ENCODE measurements at places on chromosomes 5 and 9.

DNA sequence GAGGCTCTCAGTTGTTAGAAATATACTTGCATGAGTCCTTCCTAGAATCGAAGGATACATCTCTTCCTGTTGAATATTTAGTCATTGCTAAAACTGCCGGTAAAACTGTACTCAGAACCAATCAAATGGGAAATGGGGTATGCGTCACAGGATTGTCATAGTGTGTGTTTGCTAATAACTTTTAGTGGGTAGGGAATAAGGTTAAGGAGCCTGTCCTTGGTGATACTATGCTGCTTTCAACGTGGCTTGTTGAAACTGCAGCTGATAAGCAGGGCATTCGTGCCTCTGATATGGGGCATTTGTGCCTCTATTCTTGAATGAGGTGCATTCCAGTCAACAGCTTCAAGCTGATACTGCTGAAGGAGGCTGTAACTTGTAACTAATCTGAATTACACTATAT is 26.6 kb downstream of the HABP4 start:
- DNase-seq: no peak

GRCh38 chr5:28710360-28710759 is 1672.0 kb upstream of the CDH9 start:
- DNase-seq: no peak

GRCh38 chr9:20280330-20280729 is 342.0 kb downstream of the MLLT3 start:
- no peak for DNase-seq

DNA sequence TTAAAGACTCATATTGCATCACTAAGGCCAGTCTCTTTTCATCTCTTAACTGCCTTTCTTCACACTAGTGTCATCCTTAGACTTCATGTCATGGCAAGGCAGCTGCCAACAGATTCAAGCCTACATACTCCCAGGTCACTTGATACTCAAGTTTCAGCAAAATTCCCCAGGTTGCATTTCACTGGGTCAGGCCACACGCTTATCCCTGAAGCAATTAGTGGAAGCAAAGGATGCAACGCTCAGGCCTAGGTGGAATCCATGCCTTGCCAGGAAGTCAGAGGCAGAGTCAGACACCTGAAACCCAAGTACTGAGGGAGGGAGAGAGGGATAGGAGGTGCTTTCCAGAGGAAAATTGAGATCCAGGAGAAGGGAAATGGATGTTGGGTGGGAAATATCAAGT is 28.9 kb downstream of the YIPF5 start:
- DNase-seq: no peak

DNA sequence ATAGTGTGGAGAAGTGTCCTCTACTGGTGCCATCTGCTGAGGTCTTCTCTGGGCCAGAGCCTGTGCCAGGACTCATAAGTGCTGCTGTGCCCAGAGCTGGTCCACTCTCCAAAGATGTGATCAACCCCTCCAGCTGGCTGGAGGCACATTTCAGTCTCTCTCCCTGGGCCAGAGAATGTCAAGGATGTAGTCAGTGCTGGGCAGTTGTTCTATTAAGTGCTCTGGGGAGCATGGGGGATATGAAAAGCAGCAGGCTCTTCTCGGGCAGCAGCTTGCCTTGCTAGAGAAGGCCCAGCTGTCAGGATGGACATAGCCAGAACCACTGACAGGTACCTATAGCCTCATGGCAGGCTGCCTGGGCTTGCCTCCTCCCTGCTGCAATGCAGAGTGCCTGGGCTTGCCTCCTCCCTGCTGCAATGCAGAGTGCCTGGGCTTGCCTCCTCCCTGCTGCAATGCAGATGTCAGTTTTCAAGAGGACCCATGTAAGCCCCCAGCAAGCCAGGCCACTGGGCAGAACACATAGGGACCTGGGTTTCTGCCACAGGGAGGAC is 157.2 kb upstream of the PANK3 start:
- no peak for DNase-seq

DNA sequence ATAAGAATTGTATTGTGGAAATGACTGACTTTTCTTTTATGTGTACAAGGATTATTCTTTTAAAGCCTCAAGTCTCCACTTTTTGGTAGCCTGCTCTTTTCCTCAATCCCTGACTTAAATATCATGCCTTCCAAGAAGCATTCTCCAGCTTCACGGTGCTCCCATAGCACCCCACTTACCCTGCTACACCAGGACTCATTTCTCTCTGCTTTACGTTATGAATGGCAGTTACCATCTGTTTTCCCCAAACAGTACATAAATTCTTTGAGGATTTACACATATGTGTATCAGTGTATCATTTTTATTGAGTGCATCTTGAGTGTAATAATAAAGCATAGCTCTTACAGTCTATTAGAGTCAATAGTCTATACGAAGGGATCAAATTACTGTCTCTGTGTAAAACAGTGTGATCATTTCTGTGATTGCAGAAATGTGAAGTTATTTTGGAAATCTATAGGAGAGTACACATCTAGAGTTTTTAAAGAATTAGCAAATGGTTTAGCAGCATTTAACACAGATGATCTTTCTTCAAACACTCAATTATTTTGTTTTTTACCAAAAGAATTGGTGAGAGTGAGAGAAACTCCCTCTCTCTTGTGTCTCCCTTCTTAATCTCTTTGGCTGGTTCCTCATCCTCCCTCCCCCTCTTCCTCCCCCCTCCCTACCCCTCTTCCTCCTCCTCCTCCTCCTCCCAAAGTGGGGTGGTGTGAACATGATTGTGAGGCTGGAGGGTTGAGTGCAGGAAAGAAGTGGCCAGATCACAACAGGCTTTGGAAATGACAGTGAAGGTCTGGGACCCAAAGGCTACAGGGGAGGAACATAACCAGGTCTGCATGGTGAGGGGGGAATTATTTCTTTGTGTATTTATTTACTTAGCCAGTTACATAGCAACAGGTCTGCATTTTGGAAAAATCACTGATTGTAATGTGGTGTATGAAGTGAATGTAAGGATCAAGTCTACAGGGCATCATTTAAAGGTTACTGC is 27.6 kb upstream of the ECM2 start:
- DNase-seq: no peak

DNA sequence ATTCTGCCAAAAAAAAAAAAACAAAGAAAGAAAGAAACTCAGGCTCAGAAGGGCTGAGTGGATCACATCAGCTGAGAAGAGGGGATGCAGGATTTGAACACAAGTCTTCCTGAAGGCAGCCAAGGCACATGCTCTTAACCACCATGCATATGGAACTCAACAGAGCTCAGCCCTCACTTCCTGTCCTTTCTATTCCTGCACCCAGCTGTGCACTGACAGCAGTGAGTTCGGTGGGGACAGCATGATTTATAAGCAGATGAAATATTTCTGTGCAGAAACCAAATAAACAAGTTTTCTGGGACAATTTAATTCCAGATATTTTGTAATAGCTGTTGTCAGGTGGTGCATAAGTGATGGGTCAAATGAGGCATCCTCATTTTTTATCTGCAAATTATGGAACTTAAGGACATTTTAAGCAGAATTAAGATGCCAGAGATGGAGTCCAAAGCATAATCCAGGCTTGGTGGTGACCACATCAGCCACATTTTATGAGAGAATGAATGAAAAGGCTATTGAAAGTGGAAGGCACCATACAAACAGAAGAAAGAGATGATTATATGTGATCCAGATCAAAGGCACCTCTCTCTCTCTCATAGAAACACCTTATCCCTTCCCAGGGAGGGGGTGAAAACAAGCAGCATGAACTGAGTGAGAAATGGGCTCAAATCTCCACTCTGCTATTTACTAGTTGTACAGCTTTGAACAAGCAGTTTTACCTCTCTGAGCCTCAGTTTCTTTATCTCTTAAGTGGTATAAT is 303.6 kb upstream of the MSX2 start:
- DNase-seq: no peak

GRCh38 chr9:93076792-93077128 is 18.3 kb downstream of the SUSD3 start:
- DNase-seq: no peak

GRCh38 chr9:134243778-134244467 is 79.6 kb upstream of the RNU6ATAC start:
- peak; percentile 60 for DNase-seq

DNA sequence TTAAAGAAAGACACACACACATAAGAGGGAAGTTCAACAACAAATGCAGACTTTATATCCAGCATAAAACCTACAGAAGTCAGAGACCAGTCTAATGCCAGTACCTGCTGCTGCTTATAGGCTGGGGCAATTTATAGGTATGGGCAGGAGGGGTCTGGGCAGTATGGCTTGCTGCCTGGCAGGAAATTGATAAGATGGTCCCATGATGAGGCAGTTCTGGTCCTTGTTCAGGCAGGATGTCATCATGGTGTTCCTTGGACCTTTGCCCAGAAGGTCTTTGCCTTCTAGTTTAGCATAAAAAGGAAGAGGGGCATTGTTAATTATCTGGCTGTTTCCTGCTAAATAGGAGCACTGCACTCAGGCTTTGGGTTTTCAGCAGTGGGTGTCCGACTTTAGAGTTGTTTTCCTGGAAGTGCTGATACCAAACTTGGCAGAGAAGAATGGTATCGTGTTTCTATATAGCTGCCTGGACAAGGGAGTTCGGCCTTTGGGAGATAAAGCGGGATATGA is 10.4 kb upstream of the PDCD1LG2 start:
- no peak for DNase-seq

DNA sequence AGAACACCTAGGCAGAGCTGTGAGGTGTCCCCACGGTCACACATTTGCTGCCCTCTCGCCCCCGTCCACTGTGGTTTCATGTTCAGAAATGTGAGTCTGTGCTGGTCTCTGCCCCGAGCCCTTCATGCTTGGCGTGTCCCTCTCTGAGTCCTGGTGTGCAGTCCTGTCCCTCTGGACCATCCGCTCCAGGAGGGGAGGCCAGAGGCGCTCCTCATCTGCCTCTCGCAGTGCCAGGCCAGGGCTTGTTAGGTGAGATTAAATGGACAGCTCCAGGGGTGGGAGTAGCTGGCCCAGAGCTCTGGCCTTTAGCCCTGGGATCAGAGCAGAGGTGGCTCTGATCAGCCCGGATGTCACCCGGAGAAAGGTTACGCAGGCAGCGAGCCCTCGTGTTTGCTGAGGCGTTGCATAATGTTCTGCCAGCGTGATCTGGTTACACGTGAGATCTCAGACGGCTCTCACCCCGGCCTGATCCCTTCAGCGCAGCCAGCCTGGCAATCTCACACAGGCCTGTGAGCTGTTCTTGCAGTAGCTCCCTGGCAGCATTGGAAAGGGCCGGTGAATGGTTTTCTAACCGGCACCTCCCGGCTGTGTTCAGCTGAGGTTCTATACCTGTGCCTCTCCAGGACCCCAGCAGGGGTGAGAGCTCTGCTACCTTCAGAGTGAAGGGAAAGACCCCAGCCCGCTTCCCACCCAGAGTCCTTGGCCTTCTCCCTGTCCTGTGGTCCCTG is 24.5 kb downstream of the PTGES2 start:
- no peak for DNase-seq

DNA sequence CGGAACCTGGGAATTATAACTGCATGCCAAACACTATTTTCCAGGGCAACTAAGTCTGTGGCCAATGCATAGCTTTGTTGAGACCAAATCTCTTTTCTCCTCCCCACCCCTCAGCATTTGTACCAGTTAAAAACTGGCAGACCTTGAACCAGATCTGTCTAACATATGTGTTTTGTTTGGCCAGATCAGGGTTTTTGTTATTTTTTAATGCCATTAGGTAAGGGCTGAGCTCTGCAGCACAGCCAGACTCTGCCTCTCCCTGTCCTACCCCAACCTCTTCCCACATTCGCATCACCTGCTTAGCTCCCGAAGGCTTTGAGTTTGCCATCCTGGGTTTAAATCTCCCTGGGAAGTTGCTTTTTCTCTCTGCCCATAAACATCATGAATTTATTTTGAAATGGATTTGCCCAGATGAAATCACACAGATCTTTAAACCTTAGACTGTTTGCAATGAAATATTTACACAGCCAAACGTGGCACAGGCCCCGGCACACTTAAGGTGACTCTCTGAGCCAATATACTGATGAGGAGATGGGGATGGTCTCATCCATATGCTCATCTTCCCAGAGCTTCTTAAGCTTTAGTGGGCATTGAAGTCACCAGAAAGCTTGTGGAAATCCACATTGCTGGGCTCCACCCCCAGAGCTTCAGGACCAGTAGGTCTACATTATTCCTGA is 54.0 kb upstream of the ALDH1B1 start:
- DNase-seq: no peak

GRCh38 chr5:97629276-97629675 is 446.2 kb upstream of the RIOK2 start:
- DNase-seq: no peak

DNA sequence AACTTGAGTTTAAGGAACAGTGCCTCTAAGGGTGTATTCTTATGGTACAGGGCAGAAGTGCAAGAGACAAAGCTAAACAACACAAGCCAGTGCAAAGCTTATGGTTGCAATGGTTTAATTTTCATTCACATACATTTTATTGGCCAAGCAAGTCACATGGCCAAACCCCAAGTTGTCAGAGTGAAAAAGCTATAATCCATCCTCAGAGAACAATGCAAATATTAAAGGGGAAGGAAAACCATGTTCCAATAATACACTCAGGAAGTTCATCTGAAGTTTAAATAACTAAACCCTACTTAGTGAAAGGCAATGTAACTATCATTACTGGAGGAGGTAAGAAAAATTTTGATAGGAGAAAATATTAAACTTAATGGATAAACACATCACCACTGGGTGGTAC is 26.6 kb upstream of the TLR4 start:
- no peak for DNase-seq

GRCh38 chr5:104126980-104127379 is 564.4 kb upstream of the NUDT12 start:
- DNase-seq: no peak
